ENCODE measurements at places on chromosomes 2 and 18.

- DNase-seq: no peak
Measured at GRCh38 chr2:218296847-218297246, 4.5 kb upstream of the TMBIM1 start.

- DNase-seq: peak; percentile 70
Measured at GRCh38 chr2:40734797-40735196, 282.9 kb upstream of the SLC8A1 start.

- no peak for DNase-seq
Measured at GRCh38 chr2:60984720-60985119, 32.8 kb upstream of the PEX13 start.

- DNase-seq: no peak
Measured at GRCh38 chr2:30155889-30156658, 9.3 kb downstream of the YPEL5 start.

DNA sequence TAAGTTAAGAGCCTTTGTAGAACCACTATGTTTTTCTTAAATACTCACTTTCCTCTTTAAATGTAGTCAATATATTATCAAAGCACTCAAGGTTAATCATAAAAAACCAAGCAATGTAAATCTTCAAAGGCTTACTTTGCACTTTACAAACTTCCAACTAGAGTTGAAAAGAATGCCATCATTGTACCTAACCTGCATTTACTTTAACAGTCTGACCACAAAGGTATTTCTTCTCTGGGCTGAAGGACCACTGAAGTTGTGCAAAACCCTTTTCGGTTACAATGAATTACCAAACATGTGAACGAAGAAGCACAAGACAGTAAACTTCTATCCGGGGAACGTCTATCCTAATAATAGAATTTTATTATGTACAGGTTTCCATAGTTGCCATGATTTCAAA is 3.0 kb downstream of the HNRNPLL start:
- DNase-seq: no peak

All from astrocyte (in vitro differentiated cells and primary cell).